ENCODE measurements at places on chromosomes 6 and 20.
A peak's percentile ranks its signal among the peaks of the same experiment; 100 is the strongest.

DNA sequence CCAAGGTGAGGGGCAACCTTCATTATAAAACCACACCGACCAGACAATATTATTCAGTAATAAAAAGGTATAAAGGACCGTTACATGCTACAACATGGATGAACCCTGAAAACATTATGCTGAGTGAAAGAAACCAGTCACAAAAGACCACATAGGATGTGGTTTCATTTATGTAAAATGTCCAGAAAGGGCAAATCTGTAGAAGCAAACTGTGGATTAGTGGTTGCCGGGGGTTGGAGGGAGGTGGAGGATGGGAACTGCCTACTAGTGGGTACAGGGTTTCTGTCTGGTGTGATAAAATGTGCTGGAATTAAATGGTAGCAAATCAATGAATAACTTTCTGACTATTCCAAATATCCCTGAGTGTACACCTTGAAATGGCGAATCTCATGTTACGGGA, 10.2 kb upstream of the PRND start:
- DNase-seq = no peak

GRCh38 chr6:28770732-28771131, 153.1 kb downstream of the TRIM27 start:
- no peak for DNase-seq

DNA sequence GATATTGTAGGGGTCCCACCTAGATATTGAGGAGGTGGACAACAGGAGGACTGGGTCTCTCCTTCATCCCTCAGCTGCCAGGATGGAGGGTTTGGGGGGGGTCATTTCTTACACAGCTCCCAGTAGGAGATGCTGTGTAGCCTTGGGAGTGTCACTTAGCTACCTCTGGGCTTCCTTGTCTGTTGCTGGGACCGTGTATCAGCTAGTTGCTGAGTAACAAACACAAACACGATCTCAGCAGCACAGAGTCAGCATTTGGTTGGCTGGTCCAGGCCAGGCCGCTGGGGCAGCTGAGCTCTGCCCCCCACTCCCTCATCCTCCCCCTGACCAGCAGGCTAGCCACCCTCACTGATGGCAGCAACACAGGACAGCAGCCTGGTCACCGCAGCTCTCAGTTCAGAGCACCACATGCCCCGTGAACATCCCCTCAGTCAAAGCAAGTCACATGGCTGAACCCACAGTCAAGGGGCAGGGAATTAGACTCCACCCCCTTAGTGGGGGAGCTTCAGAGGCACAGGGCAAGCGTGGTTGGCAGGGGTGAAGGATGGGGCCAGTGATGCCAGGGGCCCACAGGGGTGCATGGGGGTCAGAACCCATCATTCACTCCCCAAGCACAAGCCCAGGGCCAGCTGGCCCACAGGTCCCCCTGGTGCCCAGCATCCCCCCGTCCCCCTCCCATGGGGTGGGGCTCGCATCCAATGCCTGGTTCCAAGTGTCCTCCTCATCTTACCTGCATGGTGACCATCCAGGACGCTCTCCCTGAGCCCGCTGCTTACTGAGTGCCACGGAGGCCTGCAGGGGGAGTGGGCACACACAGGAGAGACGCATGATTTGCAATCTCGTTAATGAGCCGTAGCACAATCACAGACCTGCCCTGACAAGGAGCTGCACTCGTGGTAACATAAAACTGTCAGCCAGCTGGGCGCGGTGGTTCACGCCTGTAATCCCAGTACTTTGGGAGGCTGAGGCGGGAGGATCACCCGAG, 112.4 kb downstream of the TAF4 start:
- peak; percentile 91 for DNase-seq

GRCh38 chr6:39912446-39912845, 21.8 kb downstream of the MOCS1 start:
- DNase-seq = no peak

DNA sequence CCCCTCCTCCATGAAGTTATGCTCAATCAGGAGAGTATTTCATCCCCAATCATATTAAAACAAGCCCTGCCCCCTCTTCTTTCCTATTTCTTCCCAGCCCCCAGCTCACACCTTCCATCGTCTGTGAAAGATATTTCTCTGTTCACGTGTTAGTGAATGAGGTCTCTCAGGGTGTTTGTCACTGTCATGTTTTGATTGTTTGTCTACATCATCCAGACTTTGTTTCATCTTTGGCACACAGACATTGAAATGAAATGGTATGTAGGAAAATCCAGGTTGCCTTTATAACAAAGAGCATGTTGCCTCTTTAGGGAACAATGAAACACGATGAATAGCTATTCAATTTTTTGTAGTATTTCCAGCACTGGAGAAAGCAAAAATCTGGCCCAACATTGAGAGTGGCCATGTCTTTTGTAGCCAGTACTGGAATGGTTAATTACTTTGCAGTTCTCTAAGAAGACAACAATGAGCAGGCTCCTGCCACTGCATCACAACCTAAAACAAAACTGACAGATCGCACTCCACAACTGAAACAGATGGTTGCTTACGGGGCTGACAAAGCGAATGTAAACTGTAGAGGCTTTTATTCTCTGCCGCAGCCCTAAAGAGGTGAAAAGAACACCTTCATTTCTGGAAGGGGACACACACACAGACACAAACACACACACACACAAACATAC, 543.6 kb upstream of the CITED2 start:
- DNase-seq = peak; percentile 11

DNA sequence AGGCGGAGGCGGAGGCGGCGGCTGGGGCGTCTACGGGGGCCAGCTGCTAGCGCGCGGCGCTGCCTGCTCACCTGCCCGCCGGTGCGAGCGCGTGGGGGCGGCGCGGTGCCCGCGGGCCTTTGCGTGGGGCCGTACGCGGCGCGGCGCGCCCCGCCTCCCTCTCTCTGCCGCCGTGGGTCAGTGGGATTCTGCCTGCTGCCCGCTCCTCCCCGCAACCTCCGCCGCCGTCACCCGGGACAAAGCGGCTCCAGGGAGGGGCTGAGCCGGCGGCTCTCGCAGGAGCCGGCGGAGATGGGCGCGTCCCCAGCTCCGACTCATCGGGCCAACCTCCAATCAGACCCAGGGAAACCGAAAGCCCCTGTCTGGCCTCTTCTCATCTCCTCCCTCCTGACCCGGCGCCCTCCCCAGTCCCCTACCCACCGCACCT, at the start of gene RCAN2:
Gene RCAN2 (minus strand): TSS at position 249 of the 427 bp plus-strand sequence.
- peak; percentile 80 for DNase-seq

GRCh38 chr6:144898741-144899140, 613.6 kb downstream of the UTRN start:
- peak; percentile 63 for DNase-seq

DNA sequence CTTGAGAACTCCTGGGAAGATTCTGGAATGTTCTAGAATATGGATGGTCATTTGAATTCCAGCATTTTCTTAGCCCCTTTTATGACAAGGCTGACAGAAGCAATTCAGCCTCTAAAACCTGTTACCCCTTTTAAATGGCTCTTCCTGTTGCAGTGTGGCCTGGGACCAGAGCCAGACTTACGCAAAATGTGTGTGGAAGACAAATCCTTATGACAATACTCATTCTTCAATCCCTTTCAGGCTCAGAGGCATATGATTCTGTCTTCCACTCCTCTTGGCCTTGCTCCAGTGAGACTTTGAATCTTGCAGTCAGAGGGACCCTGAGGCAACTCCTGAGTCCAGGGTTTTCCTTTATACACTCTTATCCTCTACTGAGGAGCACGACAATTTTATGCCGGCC, 287.0 kb downstream of the CLIC5 start:
- DNase-seq = no peak

Data from NCI-H69 (cell line).